ENCODE measurements at places on chromosomes 6 and 20.
A peak's percentile ranks its signal among the peaks of the same experiment; 100 is the strongest.

- no peak for DNase-seq
Observed at GRCh38 chr6:44373787-44374186, 13.7 kb upstream of the CDC5L start.

DNA sequence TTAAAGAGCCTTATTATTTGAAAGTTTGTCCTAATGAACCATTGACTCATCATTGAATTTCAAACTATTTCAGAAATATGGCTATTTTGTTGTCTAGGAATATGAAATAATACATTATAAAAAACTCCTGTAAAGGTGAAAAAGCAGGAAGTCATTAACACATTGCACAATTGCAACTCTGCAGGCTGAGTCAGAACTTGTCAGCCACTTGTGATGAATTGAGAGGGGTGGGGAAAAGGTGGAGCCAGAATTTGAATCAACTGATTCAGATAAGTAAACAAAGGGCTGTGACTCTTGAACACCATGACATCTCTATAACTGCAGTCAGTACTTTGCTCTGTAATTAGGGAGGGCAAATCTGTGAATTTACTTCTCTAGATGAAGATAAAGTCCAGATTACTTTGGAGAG is 6.0 kb downstream of the C6orf141 start:
- DNase-seq, result no peak

GRCh38 chr6:109441069-109441816 is 719 bp downstream of the SMPD2 start:
- peak; percentile 54 for DNase-seq

GRCh38 chr6:150142670-150143515 is at the start of gene PPP1R14C:
TSS of gene PPP1R14C (plus strand) at chr6:150143044. CDS start at chr6:150143193, 149 bp downstream.
- no peak for DNase-seq

- DNase-seq, result no peak
Observed at GRCh38 chr20:59349277-59349676, 48.9 kb downstream of the EDN3 start.

- no peak for DNase-seq
Observed at GRCh38 chr20:63955281-63955826, 862 bp downstream of the UCKL1 start.

GRCh38 chr6:64049736-64050135 is 414.1 kb downstream of the PHF3 start:
- no peak for DNase-seq

DNA sequence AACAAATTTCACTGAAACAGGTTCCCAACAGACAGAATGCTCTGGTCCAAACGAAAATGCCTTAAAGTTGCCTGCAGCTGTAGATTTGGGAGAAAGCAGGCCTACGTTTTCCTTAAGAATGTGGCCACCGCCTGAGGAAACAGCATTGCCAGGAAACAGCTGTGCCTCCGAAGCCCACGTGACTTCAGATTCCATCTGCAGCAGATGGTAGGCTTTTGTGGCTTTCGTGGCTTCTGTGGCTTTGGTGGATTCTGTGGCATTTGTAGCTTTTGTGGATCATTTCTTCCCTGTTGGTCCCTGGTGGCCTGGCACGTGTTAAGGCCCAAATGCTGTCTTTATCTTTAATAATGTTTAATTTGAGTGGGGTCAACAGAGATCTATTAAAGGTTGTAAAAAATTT is 222.9 kb downstream of the TTLL2 start:
- no peak for DNase-seq

- DNase-seq, result peak; percentile 63
Observed at GRCh38 chr6:33418690-33419291, 884 bp upstream of the CUTA start.

DNA sequence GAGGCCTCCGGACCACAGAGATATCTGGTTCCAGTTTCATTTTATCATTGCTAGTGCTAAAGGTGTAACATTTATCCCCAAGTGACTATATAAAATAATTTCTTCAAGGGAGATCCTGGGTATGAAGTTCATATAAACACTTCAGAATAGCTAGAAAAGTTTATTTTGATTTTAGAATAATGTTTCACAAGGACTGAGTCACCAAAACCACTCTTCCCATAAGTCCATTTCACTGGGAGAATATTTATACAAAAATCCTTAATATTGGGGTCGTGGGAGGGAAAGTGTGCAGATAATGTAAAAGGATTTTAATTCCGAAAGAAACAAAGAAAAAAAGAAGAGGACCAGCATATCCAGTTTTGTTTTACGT is 128.1 kb downstream of the ISM1 start:
- DNase-seq, result no peak

DNA sequence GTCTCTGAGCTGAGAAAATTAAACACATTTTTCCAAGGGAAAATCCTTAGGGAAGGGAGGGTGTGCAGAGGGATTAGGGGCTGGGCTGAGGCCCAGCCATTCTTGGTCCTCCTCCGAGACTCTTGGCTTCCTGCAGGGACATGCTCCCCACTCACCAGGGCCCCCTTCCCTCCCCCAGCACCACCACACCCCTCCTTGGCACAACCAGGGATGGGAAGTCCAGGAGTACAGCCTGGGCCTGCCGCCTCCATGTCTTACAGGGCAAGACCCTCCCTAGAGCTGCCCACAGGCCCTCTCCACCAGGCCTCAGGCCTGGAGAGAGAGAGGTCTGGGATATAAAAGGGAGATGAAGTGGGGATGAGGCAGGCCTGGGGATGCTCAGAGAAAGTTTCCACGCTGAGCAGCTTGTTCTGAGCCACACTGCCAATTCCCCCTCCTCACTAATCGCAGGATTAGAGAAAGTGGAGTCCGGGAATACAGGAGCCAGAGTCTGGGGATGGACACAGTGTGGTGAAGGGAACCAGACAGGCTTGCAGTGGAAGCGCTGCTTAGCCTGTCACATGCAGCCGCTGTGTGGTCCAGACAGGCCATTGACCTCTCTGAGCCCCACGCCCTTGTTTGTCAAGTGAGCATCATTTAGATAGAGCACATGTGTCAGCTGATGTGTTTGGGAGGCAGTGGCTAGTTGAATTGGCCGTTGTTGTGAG is 105.5 kb downstream of the MRPL14 start:
- DNase-seq, result no peak

DNA sequence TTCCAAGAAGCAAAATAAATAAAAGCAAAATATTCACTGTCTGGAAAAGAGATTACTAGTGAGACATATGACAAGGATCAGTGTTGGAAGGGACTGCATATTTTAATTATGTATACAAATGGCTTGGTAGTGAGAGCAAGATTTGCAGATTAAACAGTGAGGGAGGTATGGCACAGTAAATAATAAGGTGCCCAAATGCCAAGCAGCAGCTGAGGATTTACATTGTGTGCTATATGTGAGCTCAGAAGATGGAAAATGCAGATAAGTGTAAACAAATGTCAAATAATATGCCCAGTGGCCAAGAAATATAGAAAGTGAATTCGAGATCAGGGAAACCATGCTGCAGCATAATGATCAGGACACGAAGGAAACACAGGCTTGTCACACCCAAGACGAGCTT is 173.8 kb upstream of the NRSN1 start:
- no peak for DNase-seq

- DNase-seq, result no peak
Observed at GRCh38 chr20:46286382-46286781, 21.9 kb downstream of the CDH22 start.

DNA sequence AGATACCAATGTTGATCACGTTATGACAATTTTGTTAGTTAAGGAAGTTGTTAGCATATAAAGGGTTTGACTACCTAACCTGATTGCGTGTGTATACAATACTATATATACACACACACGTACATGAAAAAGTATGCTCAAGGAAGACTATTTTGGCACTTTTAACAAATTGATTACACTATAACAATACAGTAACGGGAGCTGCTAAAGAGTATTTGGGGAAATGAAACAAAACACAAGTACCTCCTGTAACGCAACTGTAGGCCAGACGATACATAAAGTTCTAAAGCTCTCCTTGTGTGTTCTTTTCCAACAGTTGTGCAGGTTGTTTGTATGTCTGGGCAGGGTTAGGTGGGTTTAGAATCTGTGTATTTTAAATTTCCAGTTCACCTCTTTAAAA is 98.7 kb downstream of the PLEKHG1 start:
- DNase-seq, result no peak

DNA sequence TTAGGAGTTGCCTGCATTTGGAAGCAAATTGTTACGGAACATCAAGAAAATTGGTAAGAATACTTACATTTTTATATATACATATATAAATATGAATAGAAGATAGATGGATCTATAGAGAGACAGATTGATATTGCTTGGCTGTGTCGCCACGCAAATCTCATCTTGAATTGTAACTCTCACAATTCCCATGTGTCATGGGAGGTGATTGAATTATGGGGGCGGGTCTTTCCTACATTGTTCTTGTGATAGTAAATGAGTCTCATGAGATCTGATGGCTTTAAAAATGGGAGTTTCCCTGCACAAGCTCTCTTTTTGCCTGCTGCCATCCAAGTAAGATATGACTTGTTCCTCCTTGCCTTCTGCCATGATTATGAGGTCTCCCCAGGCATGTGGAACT is 180.8 kb upstream of the HEY2 start:
- no peak for DNase-seq

GRCh38 chr6:79686707-79687309 is 55.7 kb downstream of the SH3BGRL2 start:
- no peak for DNase-seq

- DNase-seq, result no peak
Observed at GRCh38 chr6:66429210-66429609, 722.2 kb upstream of the EYS start.

DNA sequence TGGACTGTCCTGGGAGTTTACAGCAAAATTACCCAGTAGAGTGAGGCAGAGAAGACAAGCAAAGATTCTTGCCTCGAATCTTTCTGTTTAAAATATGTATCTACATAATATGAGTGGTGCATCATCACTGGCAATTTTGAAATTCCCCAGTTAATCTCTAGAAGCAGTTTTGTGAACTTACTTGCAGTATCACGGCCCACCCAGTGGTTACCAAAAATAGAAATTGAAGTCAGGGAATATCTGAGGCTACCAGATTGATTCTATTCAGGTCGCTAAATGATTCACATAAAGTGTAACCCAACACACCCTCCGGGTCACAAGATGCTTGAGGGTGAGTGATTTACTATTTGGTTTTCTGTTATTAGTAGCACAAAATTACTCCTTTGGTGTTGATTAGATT is 111.9 kb downstream of the PPP1R14C start:
- no peak for DNase-seq

GRCh38 chr6:11078266-11078665 is 15.4 kb upstream of the SMIM13 start:
- DNase-seq, result no peak

- peak; percentile 84 for DNase-seq
Observed at GRCh38 chr6:31795616-31796298, at the start of gene VARS1. TSS of gene VARS1 (minus strand) at chr6:31795752. CDS start at chr6:31795217, 535 bp downstream.

DNA sequence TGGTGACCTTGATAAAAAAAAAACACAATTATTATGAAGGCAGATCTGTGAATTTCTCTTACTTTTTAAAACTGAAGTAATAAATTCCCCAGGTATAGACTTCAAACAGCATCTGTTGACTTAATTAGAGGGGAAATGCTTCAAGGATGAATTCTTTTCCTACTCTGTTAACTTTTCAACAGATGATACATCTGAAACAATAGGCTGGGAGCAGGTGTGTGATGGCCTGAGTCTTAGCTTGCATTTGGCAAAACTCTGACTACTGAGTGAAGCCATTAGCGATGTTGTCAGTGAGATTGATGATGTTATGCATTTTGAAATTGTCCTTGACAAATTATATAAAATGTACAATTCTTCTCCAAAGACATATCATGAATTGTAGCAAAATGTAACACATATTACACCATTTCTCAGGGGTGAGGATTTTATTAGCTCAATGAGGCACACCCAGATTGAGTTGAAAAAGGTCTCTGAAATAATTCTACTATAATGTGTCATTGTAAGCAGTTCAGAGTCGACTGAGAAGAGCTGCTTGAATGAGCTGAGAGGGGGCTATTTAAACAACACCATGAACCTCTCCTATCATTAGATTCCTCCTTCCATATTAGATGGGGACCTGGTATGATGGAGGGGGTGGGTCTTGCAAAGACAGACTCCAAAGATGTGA is 39.6 kb upstream of the OGFRL1 start:
- no peak for DNase-seq

DNA sequence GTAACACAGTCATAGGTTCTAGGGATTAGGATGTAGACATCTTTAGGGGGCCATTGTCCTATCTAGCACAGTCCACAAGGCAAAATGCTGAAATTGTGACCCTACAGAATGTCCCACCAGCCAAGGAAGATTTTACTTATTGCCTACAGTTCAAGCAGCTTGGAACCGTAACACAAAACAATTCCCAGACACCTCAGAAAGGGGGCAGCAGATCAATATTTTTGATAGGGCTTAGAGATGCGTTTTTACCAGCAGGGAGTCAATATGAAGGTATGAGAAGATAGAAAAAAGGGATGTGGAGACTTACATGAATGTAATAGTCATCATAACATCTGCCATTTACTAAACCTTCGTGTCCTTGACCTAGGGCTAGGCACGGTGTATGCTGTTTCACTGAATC is 81.0 kb downstream of the TMEM170B start:
- no peak for DNase-seq

GRCh38 chr6:86916393-86916792 is 20.9 kb upstream of the HTR1E start:
- no peak for DNase-seq

DNA sequence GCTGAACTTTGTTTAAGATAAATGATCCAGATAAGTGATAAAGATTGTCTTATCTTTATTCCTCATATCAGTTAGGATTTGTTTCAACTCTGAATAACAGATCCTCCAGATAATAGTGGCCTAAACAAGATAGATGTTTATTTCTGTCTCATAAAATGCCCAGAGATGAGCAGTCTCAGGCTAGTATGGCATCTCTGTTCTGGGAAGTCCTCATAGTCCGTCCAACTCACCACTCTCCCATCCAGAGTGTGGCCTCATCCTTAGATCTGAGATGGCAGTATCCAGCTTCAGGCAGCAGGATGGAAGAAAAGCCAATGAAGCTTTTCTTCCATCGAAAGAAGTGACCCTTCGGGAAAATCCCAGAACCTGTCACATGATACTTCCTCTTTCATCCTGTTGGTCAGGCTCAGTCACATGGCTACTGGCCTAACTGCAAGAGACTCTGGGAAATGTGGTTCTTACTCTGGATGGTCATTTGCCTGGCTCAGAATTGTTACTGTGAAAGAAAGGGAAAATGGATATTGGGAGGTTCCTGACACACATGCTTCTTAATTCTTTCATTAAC is 29.4 kb upstream of the TAGAP start:
- DNase-seq, result no peak

DNA sequence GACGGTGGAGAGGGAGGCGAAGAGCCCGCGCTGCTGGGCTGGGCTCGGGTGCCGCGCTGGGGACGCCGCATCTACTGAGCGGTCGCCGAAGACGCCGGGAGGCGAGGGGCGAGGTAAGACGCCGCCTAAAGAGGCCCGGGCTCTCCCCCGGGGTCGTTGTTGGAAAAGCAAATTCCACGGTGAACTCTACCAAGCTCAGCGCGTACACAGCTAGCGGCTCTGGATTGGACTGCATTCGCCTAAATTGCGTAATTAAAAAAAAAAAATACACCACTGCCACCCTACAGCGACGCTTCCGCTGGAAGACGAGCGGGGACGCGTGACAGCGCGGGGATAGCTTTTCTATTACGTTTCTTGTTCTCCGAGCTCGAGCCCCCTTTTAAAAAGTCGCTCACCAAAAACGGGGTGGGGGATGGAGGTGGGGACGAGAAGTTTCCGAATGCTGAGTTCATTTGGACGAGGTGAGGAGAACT is 92.0 kb upstream of the PRDM1 start:
- DNase-seq, result peak; percentile 66

- no peak for DNase-seq
Observed at GRCh38 chr6:130105996-130106704, 87.8 kb downstream of the L3MBTL3 start.

GRCh38 chr6:90765895-90766294 is 179.0 kb upstream of the MAP3K7 start:
- no peak for DNase-seq

GRCh38 chr6:32131439-32131948 is 1.4 kb upstream of the FKBPL start:
- DNase-seq, result no peak
